ENCODE measurements at places on chromosomes 2 and 18.

DNA sequence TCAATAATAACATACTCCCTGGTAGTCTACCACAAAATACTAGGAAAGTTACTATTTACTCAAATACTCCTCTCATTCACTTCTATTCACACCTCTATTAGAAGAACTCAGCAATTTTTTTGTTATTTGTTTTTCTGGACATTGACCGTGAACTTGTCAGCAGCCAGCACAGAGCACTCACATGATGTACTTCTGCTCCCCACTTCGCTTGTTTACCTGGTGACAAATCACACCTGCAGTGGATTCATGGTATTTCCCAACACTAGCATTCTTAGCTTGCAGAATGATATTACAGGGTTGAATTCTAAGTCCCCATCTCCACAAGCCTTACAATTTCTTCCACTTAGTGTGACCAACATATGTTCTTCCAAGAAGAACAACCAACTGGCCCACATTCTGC, 238.2 kb downstream of the SATB2 start:
- DNase-seq: no peak

GRCh38 chr2:66699793-66700676, 265.1 kb downstream of the MEIS1 start:
- no peak for DNase-seq

DNA sequence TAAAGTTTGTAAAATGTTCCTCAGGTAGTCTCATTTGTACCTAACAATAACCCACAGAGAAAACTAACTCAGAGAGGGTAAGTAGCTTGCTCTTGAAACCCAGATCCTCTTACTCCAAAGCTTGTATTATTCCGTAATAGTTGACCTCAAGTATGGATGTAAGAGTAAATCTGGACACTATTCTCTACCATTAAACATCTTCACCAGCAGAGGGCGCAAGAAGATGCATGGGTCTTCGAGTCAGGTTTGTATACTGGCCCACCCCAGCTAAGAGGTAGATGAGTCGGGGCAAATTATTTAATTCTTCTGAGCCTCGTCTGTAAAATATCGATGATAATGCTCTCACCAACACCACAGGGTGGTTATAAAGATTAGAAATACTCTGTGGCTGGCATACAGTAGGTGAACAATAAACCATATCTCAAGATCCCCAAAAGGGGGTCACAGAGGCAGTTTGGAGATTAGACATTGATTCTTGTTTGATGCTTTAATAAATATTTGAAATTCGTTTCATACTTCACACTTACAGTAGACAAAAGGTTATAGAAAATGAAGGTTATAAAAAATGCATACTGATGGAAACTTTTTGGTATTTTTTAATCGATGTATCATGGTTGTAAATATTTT, 3.5 kb upstream of the CABLES1 start:
- no peak for DNase-seq

- DNase-seq: no peak
Observed at GRCh38 chr2:201678401-201678800, 20.0 kb downstream of the MPP4 start.

- peak; percentile 4 for DNase-seq
Observed at GRCh38 chr2:75548036-75548573, 12.6 kb downstream of the EVA1A start.

DNA sequence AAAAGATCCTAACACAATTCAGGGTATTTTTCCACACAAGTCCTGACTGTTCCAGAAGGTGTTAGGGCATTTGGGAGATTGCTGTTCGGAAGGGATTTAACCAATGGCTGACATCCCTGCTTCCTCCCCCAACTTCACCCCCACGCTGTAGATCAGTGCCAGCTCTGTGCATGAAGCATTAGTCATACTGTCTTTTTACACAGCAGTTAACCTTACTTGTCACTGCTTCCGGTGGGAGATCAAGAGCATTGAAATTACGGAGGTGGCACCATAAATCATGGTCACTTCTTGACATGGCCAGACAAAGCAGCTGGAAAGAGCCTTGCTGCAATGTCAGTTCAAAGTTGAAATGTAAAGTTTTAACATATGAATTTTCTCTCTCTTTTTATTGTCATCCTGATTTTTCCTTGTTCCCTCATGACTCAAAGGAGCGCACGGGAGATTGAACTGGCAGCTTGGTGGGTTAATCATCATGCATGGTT, 70.2 kb downstream of the HRH4 start:
- DNase-seq: no peak

DNA sequence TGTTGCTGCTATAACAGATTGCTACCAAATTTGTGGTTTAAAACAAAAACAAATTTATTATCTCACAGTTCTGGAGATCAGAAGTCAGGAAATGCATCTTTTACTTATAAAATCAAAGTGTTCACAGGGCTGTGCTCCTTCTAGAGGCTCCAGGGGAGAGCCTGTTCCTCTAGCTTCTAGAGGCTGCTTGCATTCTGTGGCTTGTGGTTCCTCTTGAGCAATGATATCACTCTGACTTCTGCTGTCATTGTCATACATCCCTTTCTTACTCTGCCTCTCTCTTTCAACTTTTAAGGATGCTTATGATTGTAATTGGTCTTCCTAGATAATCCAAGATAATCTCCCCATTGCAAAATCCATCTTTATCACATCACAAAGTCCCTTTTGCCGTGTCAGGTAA, 6.1 kb upstream of the DCC start:
- DNase-seq: no peak

DNA sequence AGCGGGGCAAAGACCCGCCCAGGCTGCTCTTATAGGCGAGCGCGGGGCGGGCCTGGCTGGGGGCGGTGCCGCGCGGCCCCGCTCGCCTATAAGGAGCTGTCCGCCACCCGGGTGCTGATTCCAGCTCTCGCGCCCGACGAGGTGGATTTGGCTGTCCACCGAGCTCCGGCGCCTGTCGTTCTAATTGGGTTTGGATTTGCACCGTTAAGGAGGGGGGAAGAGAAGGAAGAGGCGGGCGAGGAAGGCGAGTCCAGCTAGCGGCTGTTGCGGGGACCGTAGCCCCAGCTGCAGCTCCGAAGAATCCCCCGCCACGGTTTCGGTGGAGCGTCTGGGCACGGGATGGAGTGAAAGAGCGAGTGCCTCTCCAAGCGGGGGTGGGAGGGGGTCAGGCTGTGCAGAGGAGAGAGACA, at the start of gene CNTNAP5:
CNTNAP5 (plus strand) TSS at position 117 of the 410 bp plus-strand sequence. CDS start 364 bp downstream, outside the sequence.
- DNase-seq: no peak

DNA sequence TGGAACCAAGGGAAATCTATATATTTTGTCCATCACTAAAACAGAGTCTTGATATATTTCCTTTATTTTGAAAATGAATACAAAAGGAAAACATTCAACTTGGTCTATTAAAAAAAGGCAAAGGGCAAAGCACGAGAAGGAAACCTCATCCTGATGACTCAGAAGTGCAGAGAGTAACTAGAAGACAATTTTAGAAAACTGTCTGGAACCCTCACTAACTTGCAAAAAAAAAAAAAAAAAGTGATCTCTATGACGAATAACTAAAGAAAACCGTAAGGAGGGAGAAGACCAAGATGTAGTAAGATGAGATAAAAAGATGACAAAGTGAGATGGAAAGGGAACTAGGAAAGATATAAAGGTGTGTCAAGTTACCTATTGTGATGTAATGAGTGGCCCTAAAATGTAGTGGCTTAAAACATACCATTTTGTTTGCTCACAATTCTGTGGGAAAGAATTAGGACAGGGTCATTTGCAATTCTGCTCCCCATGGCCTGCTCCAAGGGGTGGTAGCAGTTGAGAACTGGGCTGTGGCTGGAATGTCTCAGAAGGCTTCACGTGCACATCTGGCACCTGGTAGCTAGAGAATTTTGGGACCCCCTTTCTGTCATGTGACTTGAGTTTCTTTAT, 303.0 kb downstream of the DYSF start:
- no peak for DNase-seq
